ENCODE measurements at places on chromosomes 2 and 18. TPM values are rescaled to one million over a fixed set of nuclear protein-coding genes. Genes with fewer than 3 reads are reported as not detected.

Gene CFAP65
- polyA plus RNA-seq = not detected

Gene CAVIN2
- 57.5 TPM for polyA plus RNA-seq

Gene ANKRD29
- polyA plus RNA-seq = 3.0 TPM

Gene RGPD8
- polyA plus RNA-seq = 1.2 TPM

Gene GALNT3
- 1.1 TPM for polyA plus RNA-seq

Gene ALKAL2
- 3.0 TPM for polyA plus RNA-seq

Gene C1QL2
- not detected for polyA plus RNA-seq

Gene LRATD1
- polyA plus RNA-seq = 12.9 TPM

DNA sequence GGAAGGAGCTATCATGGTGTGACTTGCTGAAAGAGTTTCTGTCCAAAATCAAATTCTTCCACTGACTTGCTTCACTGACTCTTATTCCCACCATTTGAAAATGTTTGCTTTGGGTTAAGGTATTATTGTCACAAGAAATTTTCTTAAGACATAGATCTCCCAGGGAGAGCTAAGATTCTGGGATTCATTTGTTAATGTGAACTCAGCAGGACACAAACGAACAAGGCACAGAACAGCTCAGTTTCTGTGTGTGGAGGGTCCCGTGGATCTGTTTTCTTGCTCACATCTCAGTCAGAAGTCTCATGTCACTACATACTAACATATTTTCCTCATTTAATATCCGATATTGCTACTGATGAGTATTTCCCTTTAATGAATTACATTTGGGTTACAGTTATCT, 8.2 kb upstream of the HNRNPA3 start:
- DNase-seq = no peak

GRCh38 chr2:180938451-180938850, 42.0 kb upstream of the UBE2E3 start:
- no peak for DNase-seq

- no peak for DNase-seq
These were observed 23.6 kb upstream of the KCNG2 start for GRCh38 chr18:79774111-79774510.

DNA sequence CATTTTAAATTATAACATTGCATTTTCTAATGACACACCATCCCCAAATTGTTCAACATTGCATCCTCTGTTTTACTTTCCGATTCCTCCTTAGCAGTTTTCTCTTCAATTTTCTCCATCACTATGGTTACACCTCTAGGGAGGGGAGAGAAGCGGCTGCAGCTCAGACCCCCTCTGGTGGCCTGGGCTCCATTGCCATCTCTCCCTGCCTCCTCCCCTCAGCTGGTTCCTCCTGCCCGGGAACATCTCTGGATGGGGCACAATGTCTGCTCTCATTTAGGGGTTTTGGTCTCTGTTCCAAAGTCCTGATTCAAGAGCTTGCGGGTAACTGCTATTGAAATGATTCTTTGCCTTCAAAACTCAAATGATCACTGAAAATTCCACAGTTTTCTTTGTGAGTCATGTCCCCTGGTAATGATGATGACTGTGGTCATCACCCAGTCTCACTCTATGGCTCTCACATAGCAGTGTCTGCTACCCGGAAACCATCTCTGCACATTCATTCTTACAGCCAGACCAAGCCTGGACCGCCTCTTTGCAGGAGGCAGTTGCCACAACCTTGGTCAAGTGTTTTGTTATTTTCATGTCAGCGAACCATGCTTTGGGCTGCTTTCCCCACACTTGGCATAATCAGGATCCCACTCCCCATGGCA, 263.9 kb downstream of the ALPK2 start:
- DNase-seq = no peak

DNA sequence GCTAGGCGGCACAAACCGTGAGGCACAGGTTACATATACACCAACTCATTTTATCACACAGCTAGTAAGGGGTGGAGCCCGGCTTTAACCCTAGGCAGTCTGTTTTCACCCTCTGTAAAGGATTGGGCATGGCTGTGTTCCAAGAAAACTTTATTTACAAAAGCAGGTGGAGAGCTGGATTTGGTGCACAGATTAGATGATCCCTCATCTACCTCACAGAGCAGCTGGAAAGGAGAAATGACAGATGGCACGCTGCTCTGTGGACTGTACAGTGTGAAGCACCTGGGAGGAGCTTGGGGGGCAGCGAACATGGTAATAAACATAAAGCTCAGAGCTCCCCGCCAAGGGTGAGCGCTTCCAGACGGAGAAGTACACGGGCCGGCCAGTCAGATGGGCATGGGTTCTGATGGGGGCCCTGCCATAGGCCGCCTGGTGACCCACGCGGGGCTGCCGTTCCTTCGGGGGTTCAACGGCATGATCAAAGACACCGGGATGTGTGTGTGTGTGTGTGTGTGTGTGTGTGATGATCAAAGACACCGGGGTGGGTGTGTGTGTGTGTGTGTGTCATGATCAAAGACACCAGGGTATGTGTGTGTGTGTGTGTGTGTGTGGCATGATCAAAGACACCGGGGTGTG, 862 bp upstream of the TMEM177 start:
- DNase-seq = peak; percentile 34

DNA sequence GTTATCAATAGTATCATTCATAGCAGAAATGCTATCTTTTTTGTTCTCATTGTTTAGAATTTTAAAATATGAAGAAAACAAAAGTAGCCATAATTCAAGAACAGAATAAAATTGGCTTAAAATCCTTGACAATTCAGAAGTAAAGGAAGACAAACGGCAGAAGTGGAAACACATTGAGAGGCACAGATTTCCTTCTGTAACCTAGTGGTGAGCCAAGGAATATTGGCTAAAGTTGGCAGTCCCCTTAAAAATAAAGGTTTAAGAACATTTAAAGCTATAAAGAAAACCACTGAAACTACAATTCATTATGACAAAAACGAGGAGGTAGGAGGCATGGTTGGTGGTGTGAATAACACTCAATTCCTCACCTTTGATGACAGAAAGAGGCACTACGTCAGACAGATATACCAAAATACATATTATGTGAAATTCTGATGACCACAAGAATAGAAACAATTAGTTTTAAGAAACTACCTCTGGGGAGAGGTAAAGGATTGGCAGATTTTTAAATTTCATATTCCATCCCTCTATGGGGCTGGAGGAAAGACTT, 42.3 kb downstream of the SFT2D3 start:
- DNase-seq = peak; percentile 11

GRCh38 chr2:26429779-26430578, 28.3 kb downstream of the DRC1 start:
- DNase-seq = peak; percentile 22

DNA sequence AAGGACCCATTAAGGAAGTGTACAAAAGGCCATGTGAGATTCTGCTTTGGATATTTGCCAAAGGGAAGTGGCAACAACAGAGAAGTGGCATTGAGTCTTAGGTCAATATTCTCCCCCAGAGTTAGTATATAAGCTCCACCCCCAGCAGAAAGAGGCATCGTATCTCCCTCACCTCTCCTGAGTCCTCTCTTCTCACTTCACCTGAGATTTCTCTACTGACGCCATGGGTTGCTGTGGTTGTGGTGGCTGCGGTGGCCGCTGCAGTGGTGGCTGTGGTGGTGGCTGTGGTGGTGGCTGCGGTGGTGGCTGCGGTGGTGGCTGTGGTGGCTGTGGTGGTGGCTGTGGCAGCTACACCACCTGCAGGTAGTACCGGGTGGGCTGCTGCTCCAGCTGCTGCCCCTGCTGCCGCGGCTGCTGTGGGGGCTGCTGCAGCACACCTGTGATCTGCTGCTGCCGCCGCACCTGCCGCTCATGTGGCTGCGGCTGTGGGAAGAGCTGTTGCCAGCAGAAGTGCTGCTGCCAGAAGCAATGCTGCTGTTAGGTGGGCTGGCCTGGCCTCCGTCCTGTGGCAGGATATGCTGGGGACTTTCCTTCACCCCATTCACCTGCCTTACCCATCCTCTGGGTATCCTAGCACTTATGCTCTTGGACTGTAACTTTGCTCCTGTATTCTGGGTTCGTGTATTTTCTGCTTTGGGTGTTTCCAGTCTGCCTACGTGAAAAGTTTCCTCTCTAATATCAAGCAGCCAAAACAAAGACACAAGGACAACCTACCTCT, 5.9 kb downstream of the SCYGR3 start:
- DNase-seq = peak; percentile 10

- no peak for DNase-seq
These were observed 92.0 kb upstream of the MSH2 start for GRCh38 chr2:47310801-47311560.

DNA sequence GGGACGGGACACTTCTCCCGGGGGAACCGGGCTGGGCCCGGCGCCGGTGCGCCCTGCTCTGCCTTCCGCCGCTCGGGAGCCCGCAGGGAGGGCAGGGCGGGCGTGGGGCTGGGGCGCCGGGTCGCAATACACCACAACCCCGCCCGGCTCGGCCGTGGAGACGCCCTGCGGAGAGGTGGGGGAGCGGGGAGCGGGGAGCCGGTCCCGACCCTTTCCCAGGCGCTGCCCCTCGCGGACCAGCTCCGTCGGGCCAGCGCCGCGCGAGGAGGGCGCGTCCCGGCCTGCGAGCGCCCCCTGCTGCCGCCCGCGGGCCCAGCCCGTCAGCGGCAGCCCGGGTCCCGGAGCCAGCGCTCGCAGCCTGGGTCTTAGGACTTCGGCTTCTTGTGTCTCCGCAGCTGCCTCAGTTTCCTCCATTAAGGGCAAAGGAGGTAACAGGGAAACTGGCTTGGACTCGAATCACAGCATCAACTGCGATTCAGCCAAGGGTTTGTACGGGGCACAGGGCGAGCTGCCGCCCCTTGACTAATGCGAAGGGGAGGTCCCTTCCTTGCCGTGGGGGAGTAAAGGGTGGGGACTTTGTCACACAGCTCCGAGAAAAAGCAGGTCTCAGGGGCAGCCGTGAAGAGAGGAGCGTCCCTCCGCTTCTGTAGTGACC, 635 bp upstream of the ADRA2B start:
- peak; percentile 68 for DNase-seq

GRCh38 chr2:220940646-220941045, 631.5 kb downstream of the EPHA4 start:
- no peak for DNase-seq

GRCh38 chr18:78238404-78239089, 741.1 kb upstream of the SALL3 start:
- DNase-seq = no peak

DNA sequence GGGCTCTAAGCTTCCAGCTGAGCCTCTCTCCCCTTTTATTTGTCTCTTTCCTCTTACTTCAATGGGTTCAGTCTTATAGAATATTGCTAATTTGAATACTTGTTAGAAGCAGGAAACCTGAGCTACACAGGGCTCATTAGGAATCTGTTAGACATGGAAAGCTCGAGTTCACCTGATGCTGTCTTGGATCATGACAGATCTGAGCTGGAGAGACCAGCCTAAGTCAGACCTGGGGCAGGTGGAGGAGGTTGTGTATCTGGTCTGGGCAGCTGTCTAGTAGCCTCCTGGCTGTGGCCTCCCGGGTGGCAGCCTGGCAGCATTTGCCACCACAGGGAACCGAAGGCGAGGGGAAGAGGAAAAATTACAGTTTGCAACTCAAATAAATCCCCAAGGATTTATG, 185.9 kb downstream of the ICOS start:
- no peak for DNase-seq

- DNase-seq = no peak
These were observed 271.8 kb downstream of the MBD2 start for GRCh38 chr18:53952700-53953099.

DNA sequence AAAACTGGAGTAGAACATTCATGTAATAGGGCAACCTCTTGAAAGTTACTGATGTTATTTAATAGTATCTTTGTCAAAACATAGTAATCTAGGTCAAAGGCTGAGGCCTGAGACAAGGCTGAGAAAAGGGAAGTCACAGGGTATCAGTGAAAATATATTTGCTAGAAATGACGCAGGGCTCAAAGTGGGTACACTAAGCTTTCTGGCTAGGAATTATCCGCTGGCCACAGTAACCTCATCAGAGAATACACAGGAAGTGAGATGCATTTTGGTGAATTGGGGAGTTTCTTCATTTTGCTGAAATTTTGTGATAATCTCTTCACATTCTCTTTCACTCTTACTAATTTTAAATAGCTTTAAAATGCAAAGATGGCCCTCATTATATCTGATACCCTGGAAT, 206.8 kb downstream of the OTX1 start:
- DNase-seq = no peak

DNA sequence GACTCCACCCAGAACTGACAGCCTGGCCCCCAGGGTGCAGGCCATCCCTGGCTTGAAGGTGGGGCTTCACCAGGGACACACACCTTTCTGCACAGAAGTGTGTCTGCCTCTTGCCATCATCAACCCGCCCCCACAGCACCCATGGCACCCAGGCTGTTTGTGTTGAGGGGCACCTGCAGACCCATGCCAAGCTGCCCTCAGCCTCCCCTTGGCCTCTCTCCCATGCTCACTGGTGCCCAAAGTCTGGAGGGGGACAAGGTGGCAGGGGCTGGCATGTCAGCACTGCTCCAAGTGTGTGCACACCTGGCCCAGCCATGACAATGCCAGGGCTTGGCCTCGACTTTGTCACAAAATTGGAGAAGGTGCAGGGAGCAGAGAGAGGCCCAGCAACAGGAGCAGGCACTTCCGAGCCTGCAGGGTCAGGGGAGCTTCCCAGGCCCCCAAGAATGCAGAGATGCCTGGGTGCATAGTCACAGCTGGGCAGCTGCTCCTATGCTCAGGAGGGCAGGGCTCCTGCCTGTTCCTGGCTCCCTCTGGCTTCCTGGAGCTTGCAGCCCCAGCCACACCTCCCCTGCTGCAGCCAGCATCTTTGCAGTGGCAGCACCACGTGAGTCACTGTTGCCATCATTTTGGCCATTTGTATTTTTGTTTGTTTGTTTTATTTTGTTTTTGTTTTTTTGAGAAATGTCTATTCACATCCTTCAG, 280.6 kb upstream of the UBE2E3 start:
- DNase-seq = no peak

DNA sequence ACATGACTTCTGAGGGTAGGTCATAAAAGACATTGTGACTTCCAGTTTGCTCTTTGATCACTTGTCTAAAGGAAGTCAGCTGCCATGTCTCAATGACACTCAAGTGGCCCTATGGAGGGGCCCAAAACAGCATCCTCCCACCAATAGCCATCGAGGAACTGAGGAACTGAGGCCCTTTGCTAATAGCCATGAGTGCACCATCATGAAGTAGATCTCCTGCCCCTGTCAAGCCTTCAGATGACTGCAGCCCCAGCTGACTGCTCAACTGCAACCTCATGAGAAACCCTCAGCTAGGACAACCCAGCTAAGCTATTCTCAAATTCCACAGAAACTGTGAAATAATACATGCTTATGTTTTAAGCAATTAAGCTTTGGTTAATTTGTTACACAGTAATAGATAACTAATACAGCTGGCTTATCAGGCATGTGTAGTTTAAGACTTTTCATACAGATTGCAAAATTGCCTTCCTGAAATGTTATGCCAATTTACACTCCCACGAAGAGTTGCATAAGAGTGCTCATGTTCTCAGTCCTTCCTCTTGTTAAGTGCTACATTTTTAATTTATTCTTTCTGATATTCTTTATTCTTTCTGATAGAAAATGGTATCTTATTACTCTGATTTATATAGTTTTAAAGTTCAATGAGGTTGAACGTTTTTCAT, 105.6 kb upstream of the NDUFV2 start:
- no peak for DNase-seq

- DNase-seq = no peak
These were observed 49.5 kb downstream of the ATIC start for GRCh38 chr2:215361211-215361875.

- peak; percentile 50 for DNase-seq
These were observed 602 bp downstream of the SNX17 start for GRCh38 chr2:27370816-27371620.

- DNase-seq = no peak
These were observed 180.2 kb downstream of the OSR1 start for GRCh38 chr2:19178175-19178574.

GRCh38 chr2:25951071-25951547, 31.2 kb downstream of the KIF3C start:
- DNase-seq = peak; percentile 80

- DNase-seq = no peak
These were observed 471.2 kb upstream of the HS6ST1 start for GRCh38 chr2:128789776-128790455.

Data from muscle of back (tissue), 13 donors.